ENCODE measurements at places on chromosomes 5 and 9.

GRCh38 chr5:106880656-106881055 is 790.1 kb downstream of the EFNA5 start:
- DNase-seq: no peak

DNA sequence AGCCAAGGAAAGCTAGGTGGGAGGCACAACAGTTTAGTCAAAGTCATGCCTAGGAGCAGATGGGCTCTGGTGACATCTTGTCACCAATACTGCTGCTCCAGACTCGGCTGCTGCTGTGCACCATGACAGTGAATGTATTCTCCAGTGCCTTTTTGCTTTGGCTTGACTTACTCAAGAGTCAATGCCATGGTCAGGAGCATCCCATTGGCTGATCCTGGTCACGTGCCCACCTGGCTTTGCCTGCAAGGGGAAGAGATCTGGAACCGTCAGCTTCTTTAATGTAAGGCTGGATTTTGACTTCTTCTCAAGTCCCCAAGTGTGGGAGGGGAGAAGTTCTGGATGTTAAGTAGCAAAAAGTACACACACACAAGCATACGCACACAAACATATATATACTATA is 19.9 kb upstream of the MUSK start:
- no peak for DNase-seq

DNA sequence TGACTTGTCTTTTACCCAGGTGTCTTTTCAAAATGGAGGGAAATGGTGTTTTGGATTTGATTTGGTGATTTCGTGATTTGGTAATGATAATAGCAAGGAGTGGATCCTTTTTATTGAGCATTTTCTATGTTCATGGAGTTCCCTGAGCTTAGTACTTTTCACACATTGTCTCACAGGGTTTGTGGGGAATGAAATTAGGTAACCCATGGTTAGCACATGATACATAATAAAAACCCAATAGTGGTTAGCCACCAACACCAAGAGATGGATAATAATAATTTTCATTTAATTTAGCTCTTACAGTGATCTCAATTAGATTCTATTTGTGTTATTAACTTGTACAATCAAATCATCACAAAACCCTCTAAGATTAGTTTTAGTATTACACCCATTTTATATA is 65.4 kb downstream of the ARHGAP26 start:
- no peak for DNase-seq

GRCh38 chr5:67957374-67957773 is 258.2 kb upstream of the PIK3R1 start:
- DNase-seq: no peak

DNA sequence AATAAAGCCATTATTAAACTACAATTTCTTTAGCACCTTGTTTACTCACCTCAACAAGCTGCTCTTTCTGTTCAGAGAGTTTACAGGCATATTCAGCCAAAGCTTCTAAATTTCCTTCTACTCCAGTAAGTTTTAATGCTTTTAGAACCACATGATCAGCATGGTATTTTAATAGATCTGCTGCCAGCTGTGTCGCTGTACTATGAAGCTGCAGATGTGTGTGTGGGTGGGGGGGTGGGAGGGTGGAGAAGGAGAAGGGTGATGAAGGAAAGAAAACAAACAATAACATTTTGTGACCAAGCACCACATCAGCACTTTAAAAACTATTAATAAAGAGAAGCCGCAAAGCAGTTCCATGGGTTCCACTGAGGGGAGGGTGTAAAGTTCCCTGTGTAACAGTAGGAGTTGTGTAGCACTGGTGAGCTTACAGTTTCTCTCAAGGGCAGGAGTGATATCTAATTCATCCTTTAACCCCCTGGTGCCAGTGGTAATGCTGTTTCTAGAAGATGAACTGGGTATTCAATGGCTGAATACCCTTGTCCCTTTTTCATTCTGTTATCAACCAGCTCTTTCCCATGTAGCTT is 38.5 kb downstream of the ABITRAM start:
- DNase-seq: no peak

GRCh38 chr9:89213396-89213880 is 34.8 kb upstream of the SHC3 start:
- DNase-seq: no peak

DNA sequence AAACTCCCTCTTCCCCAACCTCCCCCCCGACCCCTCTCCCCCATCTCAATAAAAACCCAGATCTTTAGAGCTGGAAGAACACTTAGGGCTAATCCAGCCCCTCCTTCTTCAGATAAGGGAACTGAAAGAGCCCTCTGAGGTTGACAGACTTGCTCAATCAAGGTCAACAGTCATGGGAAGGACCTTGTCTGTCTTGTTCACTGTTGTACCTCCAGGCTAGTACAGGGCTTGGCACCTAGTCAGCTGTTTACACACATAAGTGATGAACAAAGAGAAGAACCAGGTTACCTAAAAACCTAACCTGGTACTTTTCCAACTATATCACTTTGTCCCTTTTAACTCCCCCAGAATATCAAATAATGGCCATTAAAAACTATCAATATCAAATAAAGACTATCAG is 2.4 kb downstream of the TTC39B start:
- DNase-seq: no peak

GRCh38 chr9:78273761-78274160 is 23.2 kb upstream of the PSAT1 start:
- no peak for DNase-seq

DNA sequence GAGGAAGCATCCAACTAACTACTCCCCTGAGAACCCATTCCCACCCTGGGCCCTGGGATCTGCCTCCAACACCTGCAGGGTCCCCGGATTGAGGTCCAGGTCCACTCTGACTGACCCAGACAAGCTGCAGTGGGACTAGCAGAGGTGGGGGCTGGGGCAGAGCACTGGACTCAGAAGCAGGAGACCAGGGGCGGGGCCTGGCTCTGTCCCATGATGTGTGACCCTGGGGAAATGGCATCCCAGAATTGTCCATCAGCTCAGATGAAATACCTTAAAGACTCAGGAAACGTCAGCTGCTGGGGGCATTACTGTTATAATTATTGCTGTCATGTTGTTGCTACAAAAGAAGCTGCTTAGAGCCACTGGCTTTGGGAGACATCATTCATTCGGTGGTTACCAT is 202.4 kb downstream of the C9orf50 start:
- DNase-seq: no peak

DNA sequence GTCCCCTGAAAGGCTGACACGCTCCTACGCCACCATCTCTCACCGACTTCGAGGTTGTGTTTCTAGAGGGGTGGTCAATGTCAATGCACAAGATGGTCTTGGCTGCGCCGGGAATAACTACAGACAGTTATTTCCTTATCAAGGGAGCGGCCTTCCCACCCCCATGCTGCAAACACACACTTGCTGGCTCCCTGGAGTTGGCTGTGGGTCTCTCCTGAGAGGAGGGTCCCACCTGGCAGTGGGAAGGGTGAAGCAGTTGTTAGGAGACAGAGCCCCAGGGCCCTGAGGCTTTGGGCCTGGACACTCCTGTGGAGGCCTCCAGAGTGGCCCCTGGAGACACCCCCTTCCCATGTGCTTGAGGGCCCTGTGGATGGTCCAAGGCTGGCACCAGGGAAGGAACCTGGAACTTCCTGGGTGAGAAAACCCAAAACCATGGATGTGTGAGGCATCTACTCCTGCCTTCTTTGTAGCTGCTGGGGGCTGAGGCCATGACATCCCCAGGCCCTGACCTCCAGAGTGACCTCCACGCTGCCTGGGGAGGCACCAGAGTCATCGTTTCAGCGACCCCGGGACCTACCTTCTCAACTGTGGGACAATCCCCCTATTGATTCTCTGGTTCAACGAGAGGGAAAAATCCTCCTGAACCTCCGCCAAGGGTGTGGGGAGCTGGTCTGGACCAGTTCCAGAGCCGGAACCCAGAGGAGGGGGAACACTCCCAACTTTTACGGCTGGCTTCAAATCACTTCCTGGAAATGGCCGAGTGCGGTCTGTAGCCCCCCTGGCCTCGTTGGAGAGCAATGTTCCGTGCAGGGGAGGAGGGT is 101.1 kb upstream of the COL5A1 start:
- no peak for DNase-seq

- no peak for DNase-seq
These were observed 51.9 kb upstream of the POU5F2 start for GRCh38 chr5:93793159-93793781.

- no peak for DNase-seq
These were observed 72.7 kb downstream of the C9orf57 start for GRCh38 chr9:71987471-71988371.

- DNase-seq: no peak
These were observed 133.0 kb downstream of the ENC1 start for GRCh38 chr5:74507370-74508005.

DNA sequence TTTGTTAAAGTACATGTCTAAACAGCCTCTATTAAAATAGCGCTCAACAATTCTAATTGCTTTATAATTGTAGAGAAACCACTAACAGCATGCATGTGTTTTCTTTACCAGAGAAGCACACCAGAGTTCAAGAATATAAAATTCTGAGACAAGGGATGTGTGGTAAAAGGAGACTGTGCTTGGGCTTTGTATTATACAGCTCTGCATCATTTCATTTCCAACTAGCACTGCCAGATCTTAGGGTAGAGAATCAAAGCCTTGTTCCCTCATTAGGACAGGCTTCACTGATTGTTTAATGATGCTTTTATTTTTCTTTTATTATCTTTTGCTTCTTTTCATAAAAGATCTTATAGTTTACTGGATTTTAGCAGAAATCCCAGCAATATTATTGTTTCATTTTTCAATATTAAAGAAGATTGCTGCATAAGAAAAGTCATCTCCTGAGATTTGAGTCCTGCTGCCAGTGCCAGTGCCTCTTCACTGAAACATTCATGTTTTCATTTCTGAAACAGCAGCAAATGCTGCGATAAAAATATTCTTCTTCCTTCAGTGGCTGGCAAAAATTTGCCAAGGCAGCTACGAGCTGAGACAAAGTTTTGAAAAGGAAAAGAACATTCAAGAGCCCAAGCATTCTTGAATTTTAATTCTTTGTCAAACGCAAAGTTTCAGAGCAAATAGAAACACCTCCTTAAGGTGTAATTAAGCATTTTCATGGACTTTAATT is 491.0 kb upstream of the PIK3R1 start:
- no peak for DNase-seq

DNA sequence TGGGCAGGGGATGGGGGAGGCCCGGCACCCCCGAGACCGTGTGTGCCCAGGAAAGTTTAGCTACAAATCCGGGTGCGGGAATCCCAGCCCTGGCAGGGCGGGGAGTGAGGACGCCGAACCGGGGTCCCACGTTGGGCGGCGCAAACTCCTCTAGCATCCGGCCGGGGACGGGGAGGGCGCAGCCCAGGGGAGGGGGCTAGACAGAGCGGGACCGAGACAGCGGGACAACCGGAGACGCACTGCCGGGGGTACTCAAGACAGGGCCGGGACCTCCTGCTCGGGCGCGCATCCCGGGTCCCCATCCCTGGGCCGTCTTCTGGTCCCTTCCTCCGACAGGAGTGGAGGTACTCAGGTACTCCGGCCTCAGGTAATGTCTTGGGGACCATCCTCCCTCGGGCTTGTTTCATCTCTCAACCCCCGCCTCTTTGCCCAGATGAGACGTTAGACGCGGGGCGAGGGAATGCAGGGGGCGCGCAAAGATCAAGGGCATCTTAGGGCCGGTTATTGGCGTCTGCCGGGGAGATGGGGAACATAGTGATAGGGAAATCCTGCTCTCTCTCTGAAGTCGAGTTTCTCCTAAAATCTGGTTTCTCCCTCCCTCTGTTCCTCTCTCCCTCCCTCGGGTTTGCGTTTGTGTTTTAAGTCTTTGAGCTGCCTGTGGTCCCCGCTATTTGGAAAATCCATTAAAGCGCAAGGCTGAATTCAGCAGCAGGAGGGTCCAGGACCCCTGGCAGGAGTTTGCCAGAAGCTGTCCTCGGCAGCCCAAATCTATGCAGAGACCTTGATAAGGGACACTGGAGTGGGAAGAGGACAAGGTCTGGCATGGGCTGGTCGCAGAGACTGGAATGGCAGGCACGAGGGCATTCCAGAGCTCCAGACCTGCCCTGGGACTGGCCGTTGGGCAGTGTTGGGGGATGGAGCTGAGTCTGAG is 815 bp downstream of the PDZD2 start:
- no peak for DNase-seq

GRCh38 chr9:113618836-113619490 is 155.4 kb downstream of the RGS3 start:
- DNase-seq: no peak

- DNase-seq: no peak
These were observed 2.4 kb downstream of the SMIM15 start for GRCh38 chr5:61159836-61160235.

DNA sequence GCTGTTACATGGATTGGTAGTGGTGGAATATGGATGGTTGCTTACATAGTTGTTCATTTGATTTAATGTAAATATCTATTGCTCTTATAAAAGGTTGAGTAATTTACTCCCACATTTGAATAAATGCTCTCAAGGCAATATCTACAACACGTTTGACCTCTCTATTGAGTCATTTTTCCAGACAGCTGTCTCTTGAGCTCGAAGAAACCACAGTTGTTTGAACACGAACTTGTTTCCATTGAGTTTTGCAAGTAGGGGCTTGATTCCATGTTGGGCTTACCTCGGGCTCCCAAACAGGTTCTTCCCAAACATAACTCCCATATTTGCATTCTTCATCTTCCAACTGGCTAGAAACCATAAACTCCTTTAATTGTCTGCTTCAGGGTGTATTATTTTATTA is 115.0 kb upstream of the HMHB1 start:
- no peak for DNase-seq

GRCh38 chr9:117704024-117704575 is at the start of gene TLR4:
Gene TLR4, plus strand, starts transcription at chr9:117704403. Its CDS starts 70 bp downstream, at chr9:117704473.
- DNase-seq: no peak

- no peak for DNase-seq
These were observed 49.1 kb downstream of the SUSD1 start for GRCh38 chr9:112125951-112126388.

DNA sequence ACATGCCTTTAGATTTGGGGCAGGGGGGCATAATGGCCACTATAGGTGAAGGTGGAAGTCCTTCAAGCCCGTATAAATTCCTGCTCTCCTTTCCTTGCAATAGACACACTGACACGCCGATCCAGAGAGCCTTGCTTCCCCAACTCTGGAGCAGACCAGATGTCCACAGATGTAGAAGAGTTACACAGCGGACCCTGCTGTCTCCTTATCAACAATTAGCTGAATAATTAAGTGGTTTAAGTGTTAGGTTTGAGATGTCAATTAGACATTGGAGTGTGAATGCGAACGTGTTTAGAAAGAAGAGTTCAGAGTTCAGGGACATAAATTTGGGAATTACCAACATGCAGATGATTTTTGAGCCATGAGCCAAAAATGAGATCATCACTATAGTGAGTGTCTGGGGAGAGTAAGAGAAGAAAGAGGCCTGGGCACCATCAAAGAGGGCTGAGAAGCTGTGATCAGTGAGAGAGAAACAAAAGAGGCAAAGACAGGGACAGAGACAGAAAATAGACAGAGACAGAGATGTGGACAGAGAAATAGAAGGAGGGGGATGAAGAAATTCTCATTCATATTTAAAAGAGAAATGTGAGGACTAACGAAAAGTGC is 734.4 kb upstream of the ADAMTS16 start:
- DNase-seq: no peak

Data from activated T-helper 1 cell treated with anti-CD3 and anti-CD28 coated beads, Interleukin-2, amount 50 U/mL, for 16 hours (primary cell).